ENCODE measurements at places on chromosomes 7 and 10.

DNA sequence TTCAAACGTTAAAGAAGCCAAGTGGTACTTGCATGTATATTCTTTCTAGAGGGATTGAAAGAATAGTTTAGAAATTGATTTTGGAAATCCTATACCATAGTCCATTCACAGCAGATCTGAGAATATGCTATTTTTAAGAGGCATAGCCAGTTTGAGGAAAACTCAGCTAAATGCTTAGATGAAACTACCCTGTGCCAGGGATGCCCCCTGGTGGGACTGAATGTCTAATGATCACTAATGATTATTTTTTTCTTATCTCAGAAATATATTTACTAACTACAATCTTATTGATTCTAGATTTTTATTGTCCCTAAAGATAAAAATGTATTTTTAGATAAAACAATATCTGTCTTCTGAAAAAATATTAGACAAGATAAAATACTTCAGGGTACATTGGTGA lies 844.9 kb upstream of the PHF14 start:
- DNase-seq = no peak

DNA sequence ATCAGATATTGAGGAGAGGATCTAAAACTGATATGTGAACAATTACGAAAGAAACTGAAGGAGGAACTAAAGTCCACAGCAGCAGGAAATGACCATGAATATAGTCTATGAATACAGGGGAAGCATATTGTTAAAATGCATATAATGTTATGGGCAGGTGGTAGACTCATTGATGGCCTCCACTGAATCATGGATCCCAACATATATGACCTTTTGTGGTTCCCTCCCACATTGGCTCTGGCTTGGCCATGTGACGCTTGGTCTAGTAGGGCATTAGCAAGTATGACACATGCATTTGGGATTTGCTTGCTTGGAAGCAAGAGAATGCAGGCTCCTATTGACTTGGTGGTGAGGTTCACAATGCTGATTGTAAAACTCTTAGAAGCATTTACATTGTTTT lies 55.2 kb upstream of the RAB18 start:
- DNase-seq = peak; percentile 5

DNA sequence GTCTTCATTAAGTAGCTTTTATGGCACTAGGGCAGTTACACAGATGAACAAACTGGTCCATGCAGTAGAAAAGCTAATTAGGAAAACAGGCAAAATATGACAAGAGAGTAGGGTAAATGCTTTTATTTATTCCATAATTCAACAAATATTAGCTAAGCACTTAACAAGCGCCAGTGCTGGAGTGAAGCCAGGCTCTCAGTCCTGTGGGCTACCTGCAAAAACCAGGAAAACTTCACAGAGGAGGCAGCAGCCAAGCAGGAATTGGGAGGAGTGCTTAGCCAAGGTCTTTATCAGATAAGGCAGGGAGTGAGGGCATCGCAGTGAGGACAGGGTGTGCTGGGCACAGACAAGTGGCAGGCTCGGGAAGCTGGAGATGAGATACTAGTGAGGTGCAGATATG lies 4.9 kb upstream of the KAT6B start:
- no peak for DNase-seq

DNA sequence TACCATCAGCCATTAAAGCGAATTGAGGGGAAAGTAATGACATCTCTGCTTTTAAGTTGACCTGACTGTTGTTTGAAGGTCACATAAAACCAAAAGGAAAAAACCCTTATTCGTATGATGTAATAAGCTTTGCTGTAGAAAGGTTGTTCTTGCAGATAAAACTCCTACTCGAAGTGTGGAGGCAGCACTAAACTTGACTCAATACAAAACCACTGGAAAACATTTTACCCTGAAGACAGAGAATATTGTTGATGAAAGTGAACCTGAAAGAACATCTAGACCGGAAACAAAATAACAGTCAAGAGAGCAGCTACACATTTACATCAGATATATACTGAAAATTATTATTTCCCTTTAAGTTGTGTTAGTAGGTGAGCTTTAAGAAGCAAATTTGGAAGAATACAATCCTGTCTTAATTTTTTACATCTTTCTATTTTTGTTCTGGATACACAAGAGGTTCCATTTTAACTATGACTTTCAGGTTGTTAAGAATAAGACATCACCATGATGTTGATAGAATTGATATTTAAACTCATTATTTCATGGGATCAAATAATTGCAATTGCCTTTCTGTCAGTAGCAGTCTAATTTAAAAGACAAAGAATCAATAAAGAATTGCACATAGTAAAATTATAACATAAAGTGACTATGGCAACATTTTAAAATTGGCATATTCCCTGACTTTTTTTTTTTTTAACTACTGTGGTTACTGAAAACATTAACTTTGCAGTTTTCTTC lies 6.4 kb downstream of the ETV1 start:
- no peak for DNase-seq

DNA sequence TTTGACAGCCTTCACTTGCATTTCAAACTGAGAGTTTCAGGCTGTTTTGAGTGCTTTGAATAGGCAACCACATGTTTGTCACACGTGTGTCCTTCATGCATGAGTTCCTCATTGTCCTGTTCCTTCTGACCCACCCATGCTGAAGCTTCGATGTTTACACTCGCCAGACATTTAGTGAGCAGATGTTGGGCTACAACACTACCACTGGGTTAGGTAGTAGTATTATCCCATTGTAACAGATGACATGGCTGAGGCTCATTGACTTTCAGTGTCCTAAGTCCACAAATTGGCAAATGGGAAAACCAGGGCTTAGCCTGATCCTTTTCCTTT lies 456.1 kb downstream of the PHTF2 start:
- no peak for DNase-seq

DNA sequence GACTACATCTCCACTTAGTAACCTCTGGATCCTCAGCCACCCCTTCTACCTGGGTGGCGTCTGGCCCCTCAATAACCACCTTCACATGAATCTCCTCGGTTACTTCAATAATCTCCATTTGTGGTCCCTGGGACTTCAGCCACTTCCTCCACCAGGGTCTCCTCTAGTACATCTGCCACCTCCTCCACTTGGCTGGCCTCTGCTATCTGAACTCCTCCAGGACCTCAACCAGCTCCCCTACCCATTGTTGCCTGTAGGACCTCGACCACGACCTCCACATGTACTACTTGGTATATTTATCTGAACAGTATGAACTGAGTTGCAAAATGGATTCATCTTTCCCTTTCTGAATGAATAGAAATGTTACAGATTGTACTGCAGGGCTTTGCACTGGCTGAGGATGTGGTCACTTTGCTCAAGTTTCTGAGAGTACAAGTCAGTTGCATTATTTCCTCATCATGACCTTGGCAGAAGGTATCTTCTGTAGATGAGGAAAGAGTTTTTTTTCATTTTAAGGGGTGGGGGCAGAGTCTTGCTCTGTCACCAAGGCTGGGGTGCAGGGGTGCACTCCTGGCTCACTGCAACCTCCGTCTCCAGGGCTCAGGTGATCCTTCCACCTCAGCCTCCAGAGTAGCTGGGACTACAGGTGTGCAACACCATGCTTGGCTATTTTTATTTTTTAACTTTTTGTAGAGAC lies 36.0 kb downstream of the MAT1A start:
- DNase-seq = no peak

GRCh38 chr10:67780759-67781538 lies 57.0 kb downstream of the DNAJC12 start:
- no peak for DNase-seq

DNA sequence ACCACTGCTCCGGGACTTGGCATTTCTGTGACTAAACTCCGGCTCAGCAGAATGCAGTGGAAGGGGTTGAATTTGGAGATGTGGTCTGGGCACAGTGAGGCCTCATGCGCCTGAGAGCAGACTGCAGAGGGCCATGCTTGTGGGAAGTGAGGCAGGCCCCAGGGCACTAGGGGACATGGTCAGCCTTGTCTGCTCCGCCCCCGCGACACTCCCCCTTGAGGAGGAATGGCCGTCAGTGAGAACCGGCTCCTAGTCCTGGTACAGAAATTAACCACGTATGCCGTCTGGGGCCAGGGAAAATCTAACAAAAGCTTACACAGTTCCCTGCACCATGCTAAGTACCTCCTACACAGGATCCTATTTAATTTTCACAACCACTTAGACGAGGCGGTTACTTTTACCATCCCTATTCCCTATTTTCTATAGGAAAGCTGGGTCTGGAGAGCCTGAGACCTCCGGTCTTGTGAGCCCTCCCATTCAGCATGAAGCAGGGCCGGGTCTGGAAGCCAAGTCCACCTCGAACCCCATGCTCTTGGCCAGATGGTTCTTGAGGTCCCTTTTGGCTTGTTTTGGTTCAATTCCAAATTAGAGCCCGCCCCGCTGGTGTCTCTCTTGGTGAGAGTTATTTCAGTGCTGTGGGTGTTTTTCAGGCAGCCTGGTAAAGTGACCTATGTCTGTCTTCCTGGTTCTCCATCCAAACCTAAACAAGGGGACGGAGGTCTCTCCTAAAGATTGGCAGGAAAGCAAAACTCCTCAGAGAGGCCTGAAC lies 87.7 kb upstream of the PITRM1 start:
- no peak for DNase-seq

GRCh38 chr7:10412422-10413019 lies 561.2 kb upstream of the PHF14 start:
- DNase-seq = no peak

- no peak for DNase-seq
These were observed 72.3 kb upstream of the MGMT start for GRCh38 chr10:129394518-129395328.

- DNase-seq = no peak
These were observed 14.1 kb upstream of the SRGN start for GRCh38 chr10:69073736-69074364.

GRCh38 chr10:86155054-86155921 lies 211.3 kb downstream of the GRID1 start:
- DNase-seq = no peak
